Osteocyte (in vitro differentiated cells): ENCODE measurements at places on chromosomes 1 and 21. TPM values are rescaled to one million over a fixed set of nuclear protein-coding genes. Genes with fewer than 3 reads are reported as not detected.

LAMC2 gene
- total RNA-seq = 3.5 and 3.6 TPM in 2 replicates

ARHGEF2 gene
- 199 and 201 TPM in 2 replicates for total RNA-seq

HS2ST1 gene
- total RNA-seq = 22.3 and 26.8 TPM in 2 replicates

ZFYVE9 gene
- total RNA-seq = 24.7 and 25.9 TPM in 2 replicates

IL23R gene
- not detected in 2 replicates for total RNA-seq

E2F2 gene
- total RNA-seq = 1.3 TPM in 2 replicates

CYP2J2 gene
- 0.13 TPM in 1 of 2 replicates, not detected in the other for total RNA-seq

UTS2 gene
- total RNA-seq = not detected in 2 replicates

SPRR2A gene
- total RNA-seq = not detected in 2 replicates

LIPI gene
- total RNA-seq = not detected in 2 replicates

TRIM67 gene
- 0.32 and 0.39 TPM in 2 replicates for total RNA-seq
